ENCODE measurements at places on chromosomes 2 and 18.

DNA sequence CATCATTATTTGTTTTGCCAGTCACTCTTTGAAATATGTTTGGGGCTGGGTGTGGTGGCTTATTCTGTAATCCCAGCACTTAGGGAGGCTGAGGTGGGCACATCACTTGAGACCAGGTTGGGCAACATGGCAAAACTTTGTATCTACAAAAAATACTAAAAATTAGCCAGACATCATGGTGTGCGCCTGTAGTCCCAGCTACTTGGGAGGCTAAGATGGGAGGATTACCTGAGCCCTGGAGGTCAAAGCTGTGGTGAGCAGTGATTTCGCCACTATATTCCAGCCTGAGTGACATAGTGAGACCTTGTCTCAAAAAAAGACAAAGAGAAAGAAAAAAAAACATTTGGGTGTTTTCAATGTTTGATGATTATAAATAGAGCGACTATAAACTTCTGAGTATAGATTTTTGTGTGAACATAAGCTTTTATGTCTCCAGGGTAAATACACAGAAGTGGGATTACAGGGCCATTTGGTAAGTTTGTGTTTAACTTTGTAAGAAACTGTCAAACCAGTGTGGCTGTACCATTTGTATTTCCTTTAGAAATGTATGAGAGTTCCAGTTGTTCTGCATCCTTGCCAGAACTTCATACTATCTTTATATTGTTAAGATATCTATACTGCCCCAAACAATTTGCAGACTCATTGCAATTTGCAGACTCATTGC lies 15.8 kb downstream of the BIRC6 start:
- no peak for DNase-seq

- DNase-seq: no peak
Measured at GRCh38 chr2:59540864-59541263, 1012.6 kb downstream of the BCL11A start.

DNA sequence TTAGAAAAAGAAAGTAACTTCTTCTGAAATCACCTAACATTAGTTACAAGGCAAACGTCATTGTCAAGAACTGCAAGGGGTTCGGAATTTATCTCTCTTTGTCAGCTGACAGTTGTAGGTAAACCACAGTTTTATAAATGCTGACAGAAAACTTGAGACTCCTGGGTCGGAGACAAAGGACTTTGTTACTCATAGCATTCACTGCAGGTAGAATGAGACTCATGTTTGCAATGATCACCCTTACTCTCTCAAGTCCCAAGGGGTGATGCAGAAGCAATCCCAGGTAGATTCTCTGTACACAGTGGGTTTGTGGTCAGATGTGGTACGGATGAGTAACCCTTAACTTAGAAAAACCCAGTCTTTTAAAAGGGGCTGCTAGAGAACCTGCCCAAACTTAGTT lies 757.8 kb downstream of the TRIB2 start:
- DNase-seq: no peak

GRCh38 chr2:196967116-196967515 lies 40.6 kb upstream of the PGAP1 start:
- no peak for DNase-seq

DNA sequence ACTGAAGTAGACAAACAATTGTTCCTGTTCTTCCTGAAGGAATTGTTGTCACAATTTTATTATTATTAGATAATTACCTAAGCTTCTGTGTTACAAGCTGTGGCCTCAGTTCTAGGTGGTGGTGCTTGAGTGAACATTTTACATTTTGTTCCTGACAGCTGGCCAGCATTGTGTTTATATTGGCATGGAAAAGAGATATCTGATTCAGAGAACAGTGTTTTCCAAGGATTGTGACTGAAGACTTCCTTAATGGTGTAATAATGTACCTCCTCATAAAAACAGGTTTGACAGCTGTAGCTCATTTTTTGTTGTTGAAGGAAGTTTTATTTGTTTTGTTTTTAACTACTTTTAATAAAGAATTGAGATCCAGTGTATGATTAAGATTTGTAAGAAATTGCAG lies 95.2 kb downstream of the EPB41L5 start:
- DNase-seq: no peak

GRCh38 chr2:109468893-109469292 lies 144.9 kb downstream of the SEPTIN10 start:
- no peak for DNase-seq

DNA sequence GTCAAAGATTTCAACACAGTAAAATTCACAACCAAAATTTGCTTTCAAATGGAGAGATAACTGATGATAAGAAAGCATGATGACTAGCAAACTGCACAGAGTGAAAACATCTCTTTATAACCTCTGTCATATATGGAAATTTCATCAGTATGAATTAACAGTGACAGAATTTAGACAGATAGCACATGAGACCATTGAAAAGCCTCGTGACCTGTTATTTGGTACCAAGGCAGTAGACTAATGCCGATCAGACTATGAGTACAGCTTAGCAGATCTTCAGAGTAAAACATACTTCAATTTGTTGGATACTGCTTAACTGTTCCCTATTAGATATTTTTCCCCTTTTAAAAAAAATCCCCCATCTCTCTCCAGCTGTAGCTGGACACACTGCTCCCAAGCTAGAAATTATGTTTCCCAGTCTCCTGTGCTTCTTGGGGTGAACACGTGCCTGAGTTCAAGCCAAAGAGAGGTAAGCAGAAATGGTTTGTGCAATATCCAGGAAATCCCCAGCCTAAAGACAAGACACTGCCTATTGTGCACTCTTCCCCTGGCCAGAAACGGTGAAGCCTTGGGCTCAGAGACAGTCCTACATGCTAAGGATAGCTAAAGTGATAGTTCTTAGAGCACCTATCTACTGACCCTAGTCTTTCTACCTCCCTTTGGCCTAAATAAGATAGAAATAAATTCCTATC lies 256.1 kb downstream of the NCKAP5 start:
- no peak for DNase-seq

GRCh38 chr18:34153711-34154110 lies 71.0 kb downstream of the NOL4 start:
- DNase-seq: no peak

DNA sequence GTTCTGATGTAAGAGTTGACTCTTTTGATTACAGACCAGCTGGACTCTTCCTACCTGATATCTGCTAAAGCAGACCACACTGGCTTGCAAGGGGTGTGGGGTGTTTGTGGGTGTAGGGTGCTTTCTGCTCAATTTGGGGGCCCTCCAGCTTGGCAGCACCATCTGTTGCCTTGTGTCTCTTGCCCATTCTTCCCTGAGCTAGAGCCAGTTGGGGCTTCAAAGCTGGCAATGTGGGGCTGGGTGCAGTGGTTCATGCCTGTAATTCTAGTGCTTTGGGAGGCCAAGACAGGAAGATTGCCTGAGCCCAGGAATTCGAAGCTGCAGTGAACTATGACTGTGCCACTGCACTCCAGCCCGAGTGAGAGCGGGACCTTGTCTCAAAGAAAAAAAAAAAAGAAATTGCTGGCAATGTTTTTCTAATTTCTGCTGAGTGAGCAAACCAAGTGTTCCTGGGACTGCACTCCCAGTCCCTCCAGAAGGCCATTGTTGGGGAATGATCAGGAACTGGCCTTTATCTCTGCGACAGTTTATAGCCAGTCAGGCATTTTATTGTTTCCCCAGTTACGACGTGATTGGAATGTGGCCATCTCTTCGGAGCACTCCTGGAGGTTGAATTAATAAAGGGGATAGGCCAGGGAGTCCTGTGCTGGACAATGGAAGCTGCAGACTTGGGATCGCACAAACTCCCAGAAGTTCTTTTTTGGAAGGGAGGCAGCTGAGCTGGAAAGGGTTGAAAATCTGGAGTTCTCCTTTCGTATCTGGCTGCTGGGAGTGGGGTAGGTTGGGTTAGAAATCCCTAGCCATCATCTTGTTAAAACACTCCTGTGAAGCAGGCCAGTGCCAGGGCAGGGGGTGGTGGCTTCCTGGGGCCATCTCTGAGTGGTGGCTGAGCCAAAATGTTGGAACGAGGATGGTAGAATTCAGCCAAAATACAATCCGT lies 57.2 kb downstream of the LIPG start:
- no peak for DNase-seq

- no peak for DNase-seq
Measured at GRCh38 chr2:114526841-114527240, 84.4 kb downstream of the DPP10 start.

DNA sequence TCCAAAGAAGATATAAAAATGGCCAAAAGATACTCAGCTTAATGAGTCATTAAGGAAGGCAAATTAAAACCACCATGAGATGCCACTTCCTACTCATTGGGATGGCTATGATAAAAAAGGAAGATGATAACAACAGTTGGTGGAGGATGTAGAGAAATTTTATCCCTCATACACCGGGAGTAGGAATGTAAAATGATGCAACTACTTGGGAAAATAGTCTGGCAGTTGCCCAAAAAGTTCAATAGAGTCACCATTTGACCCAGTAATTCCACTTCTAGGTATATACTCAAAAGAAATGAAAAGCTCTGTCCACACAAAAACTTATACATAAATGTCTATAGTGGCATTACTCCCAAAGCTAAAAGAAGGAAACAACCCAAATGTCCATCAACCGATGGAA lies 10.1 kb upstream of the SULT1C2 start:
- no peak for DNase-seq

GRCh38 chr18:51668607-51669006 lies 471.1 kb upstream of the MEX3C start:
- DNase-seq: no peak

DNA sequence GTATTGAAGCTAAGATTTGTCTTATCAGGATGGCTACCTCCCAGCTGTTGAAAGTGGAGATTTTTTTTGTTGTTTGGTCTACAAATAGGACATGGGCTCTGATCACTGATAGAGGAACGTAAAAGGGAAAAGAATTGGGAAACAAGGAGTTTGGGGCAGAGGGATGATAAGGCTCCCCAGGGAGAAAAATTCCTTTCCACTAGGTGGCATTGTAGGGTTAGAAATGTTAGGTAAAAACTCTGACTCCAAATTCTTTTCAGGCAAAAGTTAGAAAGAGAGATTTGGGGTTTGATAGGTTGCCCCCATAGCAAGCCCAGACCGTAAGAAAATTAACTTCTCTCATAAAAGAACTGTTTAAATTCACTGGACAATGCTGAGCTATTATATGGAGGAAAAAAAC lies 19.8 kb downstream of the CMPK2 start:
- no peak for DNase-seq

Measured in central memory CD4-positive, alpha-beta T cell (primary cell).